PC-3 (cell line): ENCODE measurements at places on chromosomes 6 and 20.
A peak's percentile ranks its signal among the peaks of the same experiment; 100 is the strongest.

GRCh38 chr6:57104336-57104735 is 14.3 kb downstream of the ZNF451 start:
- no peak for DNase-seq

GRCh38 chr20:2005359-2005758 is 11.5 kb upstream of the PDYN start:
- peak; percentile 51 for DNase-seq

GRCh38 chr20:61839912-61840778 is 225.5 kb downstream of the TAF4 start:
- DNase-seq: no peak

DNA sequence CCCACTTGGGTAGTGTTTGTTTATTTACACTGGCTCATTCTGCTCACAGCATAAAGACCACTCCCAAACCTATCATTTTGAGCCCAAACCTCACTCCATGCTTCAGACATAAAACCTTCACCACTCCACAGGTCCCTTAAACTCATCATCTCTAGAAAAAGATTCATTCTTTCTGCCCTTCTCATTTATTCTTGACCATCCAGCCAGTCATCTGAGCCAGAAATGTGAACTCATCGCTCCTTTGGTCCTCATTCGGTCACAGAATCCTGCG is 12.4 kb downstream of the TPMT start:
- no peak for DNase-seq

GRCh38 chr20:1083431-1084080 is 34.8 kb upstream of the PSMF1 start:
- no peak for DNase-seq

GRCh38 chr6:42075159-42075838 is 25.0 kb downstream of the TAF8 start:
- DNase-seq: peak; percentile 93

- no peak for DNase-seq
Measured at GRCh38 chr6:166472636-166473035, 89.9 kb upstream of the MPC1 start.

GRCh38 chr6:110876806-110877564 is 2.4 kb downstream of the AMD1 start:
- DNase-seq: no peak

DNA sequence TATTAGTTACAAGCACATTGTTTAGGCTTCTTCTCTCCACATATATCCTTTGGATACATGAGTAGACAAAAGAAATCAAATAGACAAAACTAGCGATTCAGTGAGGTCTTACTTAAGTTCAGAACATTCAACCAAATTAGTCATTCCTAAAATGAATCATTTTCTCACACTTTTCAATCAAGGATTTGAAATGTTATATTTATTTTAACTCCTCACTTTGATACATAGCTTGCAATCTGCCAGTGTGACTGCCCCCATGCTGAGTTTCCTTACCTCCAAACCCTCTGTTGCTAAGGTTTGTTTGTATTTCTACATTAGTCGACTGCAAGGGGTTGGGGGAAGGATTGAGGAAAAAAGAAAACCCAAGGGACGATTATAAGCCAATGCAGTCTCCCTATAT is 3.5 kb upstream of the MOXD1 start:
- DNase-seq: peak; percentile 33

DNA sequence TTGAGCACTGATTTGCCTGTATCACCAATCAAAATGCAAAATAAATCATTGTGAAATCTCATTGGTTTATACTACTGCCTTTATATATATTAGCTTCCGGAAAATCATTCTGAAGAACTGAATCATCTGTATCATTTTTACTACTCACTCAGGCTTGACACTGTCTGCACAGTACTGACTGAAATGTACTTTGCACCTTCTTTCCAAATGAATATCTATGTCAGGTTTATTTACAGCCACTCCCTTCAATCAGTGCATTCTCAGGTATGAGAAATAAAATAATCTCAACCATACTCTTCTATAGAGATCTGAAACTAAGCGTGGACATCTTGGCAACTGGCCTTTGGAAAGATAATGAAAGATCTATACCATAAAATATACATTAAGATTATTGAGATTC is 2.7 kb downstream of the KHDRBS2 start:
- DNase-seq: no peak

- DNase-seq: no peak
Measured at GRCh38 chr6:548517-548916, 108.4 kb downstream of the HUS1B start.
